ENCODE measurements at places on chromosomes 2 and 18. TPM values are rescaled to one million over a fixed set of nuclear protein-coding genes. Genes with fewer than 3 reads are reported as not detected.

DNA sequence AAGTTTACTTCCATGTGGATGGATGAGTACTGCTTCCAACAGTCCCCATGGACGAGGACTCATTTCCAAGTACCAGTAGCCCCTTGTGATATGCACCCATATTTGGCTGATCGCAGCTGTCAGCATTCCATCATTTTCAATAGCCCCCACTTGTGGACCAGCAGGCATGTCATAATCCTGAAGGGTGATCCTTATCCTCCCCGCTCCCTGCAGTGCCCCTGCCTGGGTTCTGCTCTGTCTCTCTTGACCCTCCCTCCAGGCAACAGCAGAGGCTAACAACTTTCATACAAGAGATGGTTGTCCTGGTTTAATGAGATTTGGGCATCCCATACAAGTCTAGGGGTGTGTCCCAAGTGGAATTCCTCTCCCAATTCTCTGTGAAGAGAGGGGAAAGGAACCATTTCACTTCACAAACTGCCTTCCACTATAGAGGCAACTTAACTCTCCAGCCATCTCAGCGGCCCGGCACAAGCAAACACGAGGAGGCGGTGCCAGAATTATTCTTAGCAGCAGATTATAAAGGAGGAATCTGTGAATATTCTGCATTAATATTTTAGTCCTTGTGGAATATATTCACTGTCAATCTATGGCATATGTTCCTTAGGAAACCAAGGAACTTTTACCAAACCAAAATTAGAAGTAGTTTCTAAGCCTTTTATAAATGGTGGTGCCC lies 110.7 kb downstream of the RTN4 start:
- no peak overlapping the region for H3K27ac ChIP-seq
- no peaks in the 10 kb centered on the region for H3K4me1 ChIP-seq
- H3K27me3 ChIP-seq, result no peaks in the 10 kb centered on the region
- H3K36me3 ChIP-seq, result no peaks in the 10 kb centered on the region

The TNFRSF11A gene
- 25.4 TPM for polyA plus RNA-seq

The MAIP1 gene
- polyA plus RNA-seq, result 28.4 TPM

DNA sequence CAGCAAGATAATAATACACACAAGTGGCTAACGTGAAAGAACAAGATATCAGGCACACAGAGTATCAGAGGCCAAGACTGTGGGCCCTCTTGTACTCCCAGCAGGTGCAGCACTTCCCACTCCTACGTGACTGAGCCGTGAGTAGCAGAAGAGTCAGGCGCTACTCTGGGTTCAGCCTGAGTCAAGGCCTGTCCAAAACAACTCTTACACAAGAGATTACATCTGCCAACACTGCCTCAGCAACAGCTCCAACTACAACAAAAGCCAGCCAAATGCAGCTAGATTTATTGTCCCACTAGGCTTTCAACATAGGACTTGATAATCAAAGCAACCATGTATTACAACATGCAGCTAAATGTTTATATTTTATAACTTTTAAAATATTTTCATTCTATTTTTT lies 56.2 kb downstream of the ITSN2 start:
- H3K4me3 ChIP-seq, result no peak overlapping the region
- H3K27ac ChIP-seq, result no peak overlapping the region
- DNase-seq, result no peak
- peaks cover 12% of the 10 kb centered on the region for H3K36me3 ChIP-seq

The GPR39 gene
- 6.2 TPM for polyA plus RNA-seq

GRCh38 chr2:70643715-70644114 lies 90.1 kb upstream of the TGFA start:
- no peaks in the 10 kb centered on the region for H3K27me3 ChIP-seq
- no peaks in the 10 kb centered on the region for H3K4me1 ChIP-seq
- no peak overlapping the region for H3K4me3 ChIP-seq
- H3K27ac ChIP-seq, result no peak overlapping the region

DNA sequence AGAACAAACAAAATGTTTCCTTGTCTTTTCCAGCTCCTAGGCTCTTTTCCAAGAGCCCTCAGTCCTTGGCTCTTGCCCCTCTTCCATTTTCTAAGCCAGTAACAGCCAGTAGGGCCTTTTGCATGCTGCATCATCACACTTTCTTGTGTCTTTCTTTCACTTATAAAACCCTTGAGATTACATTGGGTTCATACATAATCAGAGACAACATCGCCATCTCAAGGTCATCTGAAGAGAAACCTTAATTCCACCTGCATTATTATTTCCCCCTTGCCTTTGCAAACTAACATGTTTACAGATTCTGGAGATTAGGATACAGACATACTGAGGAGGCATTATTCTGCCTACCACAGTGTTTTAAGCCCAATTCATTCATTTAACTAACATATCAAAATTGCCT lies 697.3 kb downstream of the TRIB2 start:
- no peaks in the 10 kb centered on the region for H3K4me1 ChIP-seq
- no peaks in the 10 kb centered on the region for H3K36me3 ChIP-seq
- H3K27me3 ChIP-seq, result no peaks in the 10 kb centered on the region
- H3K4me3 ChIP-seq, result no peak overlapping the region
- no peak overlapping the region for H3K27ac ChIP-seq

DNA sequence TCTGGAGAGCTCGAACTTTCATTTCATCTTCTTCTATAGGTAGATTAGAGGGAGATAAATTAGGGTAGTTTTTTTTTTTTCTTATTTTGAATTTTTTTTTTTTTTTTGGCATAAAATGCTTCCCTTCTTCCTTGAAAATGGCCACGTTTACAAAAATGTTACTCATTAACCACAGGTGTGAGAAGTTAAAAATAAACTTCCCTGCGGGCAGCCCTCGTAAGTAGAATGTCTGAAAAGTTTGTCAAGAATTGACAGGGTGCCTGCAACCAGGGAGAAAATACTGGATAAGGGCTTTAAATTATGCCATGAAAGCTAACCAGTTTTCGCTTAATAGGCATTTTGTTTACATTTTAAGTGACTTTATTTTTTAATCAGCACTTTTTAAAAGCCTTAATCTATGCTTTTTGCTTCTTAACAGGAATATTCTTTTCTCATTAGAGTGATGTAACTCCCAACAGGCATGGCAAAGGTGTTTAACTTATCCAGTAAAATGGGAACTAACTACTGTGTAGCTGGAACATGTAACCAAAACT lies 4.2 kb upstream of the FN1 start:
- H3K4me3 ChIP-seq, result no peak overlapping the region
- no peak overlapping the region for H3K27ac ChIP-seq
- H3K4me1 ChIP-seq, result peaks cover 8% of the 10 kb centered on the region

The HOXD8 gene
- polyA plus RNA-seq, result 1.9 TPM

The TMEM200C gene
- 0.10 TPM for polyA plus RNA-seq

- H3K27ac ChIP-seq, result no peak overlapping the region
- no peak for DNase-seq
- H3K36me3 ChIP-seq, result peaks cover 8% of the 10 kb centered on the region
- no peak overlapping the region for H3K4me3 ChIP-seq
- no peaks in the 10 kb centered on the region for H3K27me3 ChIP-seq
- no peaks in the 10 kb centered on the region for H3K4me1 ChIP-seq
Measured at GRCh38 chr2:15181092-15181745, 379.9 kb downstream of the NBAS start.

GRCh38 chr2:128395640-128396499 lies 77.2 kb upstream of the HS6ST1 start:
- H3K4me1 ChIP-seq, result no peaks in the 10 kb centered on the region
- no peaks in the 10 kb centered on the region for H3K36me3 ChIP-seq
- H3K27ac ChIP-seq, result no peak overlapping the region

- no peak for DNase-seq
- H3K4me1 ChIP-seq, result no peaks in the 10 kb centered on the region
- H3K4me3 ChIP-seq, result no peak overlapping the region
- H3K27me3 ChIP-seq, result no peaks in the 10 kb centered on the region
- H3K36me3 ChIP-seq, result peaks cover 2% of the 10 kb centered on the region
- no peak overlapping the region for H3K27ac ChIP-seq
Measured at GRCh38 chr18:50022985-50023384, 172.0 kb downstream of the MYO5B start.

- no peak overlapping the region for H3K27ac ChIP-seq
- H3K27me3 ChIP-seq, result no peaks in the 10 kb centered on the region
- no peaks in the 10 kb centered on the region for H3K36me3 ChIP-seq
- H3K4me1 ChIP-seq, result no peaks in the 10 kb centered on the region
Measured at GRCh38 chr2:17166506-17166905, 351.7 kb downstream of the RAD51AP2 start.

DNA sequence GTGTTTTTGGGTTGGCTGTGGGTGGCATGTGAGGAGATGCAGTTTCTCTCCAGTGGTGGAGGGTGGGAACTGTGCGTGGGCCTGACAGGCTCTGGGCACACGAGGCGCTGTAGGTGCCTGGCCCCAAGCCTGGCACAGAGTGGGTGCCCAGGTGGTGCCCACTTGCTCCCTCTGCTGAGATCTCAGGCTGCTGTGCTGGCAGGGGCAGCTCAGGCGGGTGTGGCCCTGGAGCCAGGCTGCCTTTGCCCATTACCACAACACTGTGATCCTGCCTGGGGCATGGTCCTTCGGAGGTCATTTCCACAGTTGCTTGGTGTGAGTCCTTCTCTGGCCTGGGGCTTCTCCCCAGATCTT lies 20.4 kb downstream of the TSHZ1 start:
- no peak overlapping the region for H3K4me3 ChIP-seq
- no peak for DNase-seq
- peaks cover 33% of the 10 kb centered on the region for H3K36me3 ChIP-seq

DNA sequence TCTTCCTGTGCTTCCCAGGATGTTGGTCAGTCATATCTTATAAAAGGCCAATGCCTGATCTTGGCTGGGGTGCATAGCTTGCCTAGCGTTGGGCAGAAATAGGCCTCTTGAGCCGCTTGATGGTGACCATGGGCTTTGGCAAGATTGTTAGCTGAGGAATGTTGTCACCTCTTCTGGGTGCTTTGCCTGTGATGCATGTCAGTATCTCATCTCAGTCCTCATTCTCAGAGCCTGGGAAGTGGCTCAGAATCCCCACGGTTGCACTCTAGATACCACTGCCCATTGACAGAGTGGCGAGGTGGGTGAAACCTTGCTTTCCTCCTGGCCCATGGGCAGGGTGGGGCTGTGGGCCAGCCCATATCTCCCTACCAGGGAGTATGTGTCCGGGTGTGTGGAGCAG lies 79.2 kb upstream of the MGAT5 start:
- H3K36me3 ChIP-seq, result peaks cover 3% of the 10 kb centered on the region
- H3K4me1 ChIP-seq, result peaks cover 17% of the 10 kb centered on the region
- DNase-seq, result no peak
- H3K27me3 ChIP-seq, result no peaks in the 10 kb centered on the region

GRCh38 chr2:35462226-35462998 lies 893.2 kb upstream of the CRIM1 start:
- DNase-seq, result no peak
- no peaks in the 10 kb centered on the region for H3K27me3 ChIP-seq
- no peaks in the 10 kb centered on the region for H3K4me1 ChIP-seq
- no peak overlapping the region for H3K27ac ChIP-seq
- no peak overlapping the region for H3K4me3 ChIP-seq

The ZC3H6 gene
- 2.7 TPM for polyA plus RNA-seq

GRCh38 chr18:11498821-11499220 lies 110.6 kb upstream of the SLC35G4 start:
- no peaks in the 10 kb centered on the region for H3K36me3 ChIP-seq

The SRD5A2 gene
- not detected for polyA plus RNA-seq

DNA sequence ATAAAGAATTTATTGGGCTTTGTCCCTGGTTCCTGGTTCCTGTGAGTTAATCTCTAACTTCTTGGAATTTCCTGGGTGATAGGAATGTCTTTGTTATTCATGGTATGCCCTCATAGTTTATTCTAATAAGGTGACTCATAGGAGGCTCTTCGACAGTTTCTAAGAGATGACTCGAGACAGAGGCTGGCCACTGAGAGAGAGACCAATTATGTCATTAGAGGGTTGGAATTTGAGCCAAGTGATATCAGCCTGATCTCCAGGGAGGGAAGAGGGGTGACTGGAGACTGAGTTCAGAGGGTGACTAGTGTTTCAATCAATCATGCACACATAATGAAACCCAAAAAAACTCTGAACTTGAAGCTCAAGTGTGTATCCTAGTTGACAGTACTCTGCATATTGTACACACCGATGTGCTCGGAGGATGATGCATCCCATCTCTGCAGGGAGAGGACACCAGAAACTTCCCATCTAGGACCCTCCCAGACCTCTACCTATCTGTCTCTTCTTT lies 185.7 kb downstream of the MTCL1 start:
- H3K4me1 ChIP-seq, result no peaks in the 10 kb centered on the region
- no peaks in the 10 kb centered on the region for H3K36me3 ChIP-seq
- no peaks in the 10 kb centered on the region for H3K27me3 ChIP-seq
- peak; percentile 90 for DNase-seq
- no peak overlapping the region for H3K27ac ChIP-seq

GRCh38 chr2:230254152-230254881 lies 28.8 kb downstream of the SP140 start:
- DNase-seq, result no peak
- H3K36me3 ChIP-seq, result no peaks in the 10 kb centered on the region
- no peaks in the 10 kb centered on the region for H3K4me1 ChIP-seq
- no peak overlapping the region for H3K27ac ChIP-seq
- peaks cover 4% of the 10 kb centered on the region for H3K27me3 ChIP-seq
